ENCODE measurements at places on chromosomes 11 and 22.

GRCh38 chr11:112321501-112322172 is 61.0 kb upstream of the PLET1 start:
- peak; percentile 93 for DNase-seq

- DNase-seq, result no peak
These were observed at the start of gene APOL3 for GRCh38 chr22:36160499-36160942. APOL3 (minus strand) TSS chr22:36160755; CDS start chr22:36149055, 11,700 bp downstream.

GRCh38 chr11:76455331-76455730 is 10.5 kb downstream of the EMSY start:
- no peak for DNase-seq

DNA sequence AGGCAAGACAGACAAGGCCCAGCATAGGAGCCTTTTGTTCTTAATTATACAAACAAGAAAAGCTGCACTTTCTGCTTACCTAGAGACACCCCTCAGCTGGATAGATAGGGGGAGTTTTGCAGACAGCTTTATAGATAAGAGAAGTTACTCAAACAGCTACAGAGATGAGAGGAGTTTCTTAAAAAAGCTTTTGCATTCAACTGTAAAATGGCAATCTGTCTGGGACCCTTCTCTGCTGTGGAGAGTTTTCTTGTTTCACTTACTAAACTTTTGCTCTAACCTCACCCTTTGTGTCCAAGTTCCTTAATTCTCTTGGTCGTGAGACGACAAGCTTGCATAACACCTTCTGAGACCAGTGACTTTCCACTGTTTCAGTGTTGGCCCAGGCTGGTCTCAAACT is 103.8 kb upstream of the CHORDC1 start:
- DNase-seq, result no peak

DNA sequence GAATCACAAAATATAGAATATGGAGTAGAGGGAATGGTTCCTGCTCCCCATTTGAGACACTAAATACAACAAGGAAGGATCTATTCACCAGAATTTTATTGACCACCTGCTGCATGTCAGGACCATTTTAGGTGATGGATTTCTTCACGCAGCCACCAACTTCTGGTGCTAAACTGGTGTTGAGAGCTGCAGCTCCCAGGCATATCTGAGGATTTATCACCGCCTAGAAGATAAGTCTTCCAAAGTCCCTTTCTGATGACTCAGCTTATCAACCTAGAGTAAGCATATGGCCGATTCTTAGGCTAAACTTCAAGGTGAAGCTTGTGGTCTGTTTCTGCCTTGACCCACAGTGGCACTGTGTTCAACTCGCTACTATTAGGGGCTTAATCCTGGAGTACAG is 6.7 kb downstream of the DDI1 start:
- no peak for DNase-seq

GRCh38 chr11:91261513-91261912 is 963.1 kb upstream of the FAT3 start:
- no peak for DNase-seq
